ENCODE measurements at places on chromosomes 3 and 15. TPM values are rescaled to one million over a fixed set of nuclear protein-coding genes. Genes with fewer than 3 reads are reported as not detected.

- no peak for DNase-seq
Observed at GRCh38 chr3:30332196-30333021, 274.0 kb upstream of the TGFBR2 start.

DNA sequence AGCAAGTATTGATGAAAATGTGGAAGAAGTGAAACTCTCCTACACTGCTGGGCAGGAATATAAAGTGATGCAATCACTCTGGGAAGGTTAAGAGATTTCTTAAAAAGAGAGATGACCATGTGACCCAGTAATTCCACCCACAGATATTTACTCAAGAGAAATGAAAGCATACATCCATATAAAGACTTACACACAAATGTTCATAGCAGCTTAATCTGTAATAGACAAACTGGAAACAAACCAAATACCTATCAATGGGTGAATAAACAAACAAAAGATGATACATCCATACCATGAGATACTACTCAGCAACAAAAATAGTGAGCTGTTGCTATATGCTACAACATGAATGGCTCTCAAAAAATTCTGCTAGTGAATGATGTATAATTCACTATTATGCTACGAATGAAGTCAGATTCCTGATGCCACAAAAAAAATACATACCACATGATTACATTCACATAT lies 463.3 kb downstream of the MAGI1 start:
- DNase-seq = no peak

DNA sequence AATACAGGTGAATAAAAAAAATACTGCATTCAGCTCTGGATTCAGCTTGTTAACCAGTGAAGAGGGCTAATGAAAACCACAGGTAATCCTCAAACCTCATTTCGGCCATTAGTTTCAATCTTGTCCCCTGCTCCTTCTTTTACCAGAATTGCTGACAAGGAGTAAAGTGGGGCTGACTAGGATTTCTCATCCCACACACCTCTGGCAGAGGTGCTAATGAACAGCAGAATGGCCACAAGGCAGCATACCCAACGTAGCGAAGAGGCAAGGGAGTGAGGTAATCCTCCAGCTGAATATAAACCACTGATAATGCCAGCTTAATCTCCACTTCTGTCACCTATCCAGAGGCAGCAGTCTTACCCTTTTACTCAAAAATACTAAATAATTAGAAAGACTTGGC lies 248.8 kb upstream of the CDIN1 start:
- DNase-seq = no peak

The ACTC1 gene
- total RNA-seq = 2,067 TPM

GRCh38 chr3:187702507-187703033 lies at the start of gene RTP2:
Gene RTP2, minus strand, starts transcription at chr3:187702557. Its CDS starts 429 bp downstream, at chr3:187702128.
- DNase-seq = no peak

- no peak for DNase-seq
Observed at GRCh38 chr3:133512416-133513089, 60.9 kb upstream of the CDV3 start.

DNA sequence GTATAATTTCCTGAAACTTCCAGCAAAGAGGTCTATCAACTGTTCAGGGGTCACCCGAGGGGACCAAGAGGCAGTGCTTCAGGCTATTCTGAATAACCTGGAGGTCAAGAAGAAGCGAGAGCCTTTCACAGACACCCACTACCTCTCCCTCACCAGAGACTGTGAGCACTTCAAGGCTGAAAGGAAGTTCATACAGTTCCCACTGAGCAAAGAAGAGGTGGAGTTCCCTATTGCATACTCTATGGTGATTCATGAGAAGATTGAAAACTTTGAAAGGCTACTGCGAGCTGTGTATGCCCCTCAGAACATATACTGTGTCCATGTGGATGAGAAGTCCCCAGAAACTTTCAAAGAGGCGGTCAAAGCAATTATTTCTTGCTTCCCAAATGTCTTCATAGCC lies 6.8 kb downstream of the GCNT3 start:
- no peak for DNase-seq

The HIGD2B gene
- total RNA-seq = not detected

DNA sequence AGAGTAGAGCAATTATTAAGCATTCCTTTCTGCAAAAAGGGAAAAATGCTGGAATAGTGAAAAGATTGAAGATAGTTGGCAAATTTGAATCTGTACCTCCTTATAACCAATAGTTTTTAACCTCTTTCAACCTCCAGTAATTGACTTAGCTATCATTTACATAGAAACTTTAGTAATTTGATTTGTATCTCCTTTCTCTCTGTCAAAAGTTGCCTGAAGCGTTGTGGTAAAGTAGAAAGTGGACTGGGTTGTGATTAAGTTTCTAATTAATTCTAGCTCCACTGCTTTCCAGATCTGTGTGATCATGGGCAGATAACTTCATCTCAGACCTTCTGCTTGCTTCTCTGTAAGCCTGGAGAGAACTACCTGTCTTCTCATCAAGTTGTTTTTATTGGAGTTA lies 24.8 kb downstream of the GLCE start:
- no peak for DNase-seq

DNA sequence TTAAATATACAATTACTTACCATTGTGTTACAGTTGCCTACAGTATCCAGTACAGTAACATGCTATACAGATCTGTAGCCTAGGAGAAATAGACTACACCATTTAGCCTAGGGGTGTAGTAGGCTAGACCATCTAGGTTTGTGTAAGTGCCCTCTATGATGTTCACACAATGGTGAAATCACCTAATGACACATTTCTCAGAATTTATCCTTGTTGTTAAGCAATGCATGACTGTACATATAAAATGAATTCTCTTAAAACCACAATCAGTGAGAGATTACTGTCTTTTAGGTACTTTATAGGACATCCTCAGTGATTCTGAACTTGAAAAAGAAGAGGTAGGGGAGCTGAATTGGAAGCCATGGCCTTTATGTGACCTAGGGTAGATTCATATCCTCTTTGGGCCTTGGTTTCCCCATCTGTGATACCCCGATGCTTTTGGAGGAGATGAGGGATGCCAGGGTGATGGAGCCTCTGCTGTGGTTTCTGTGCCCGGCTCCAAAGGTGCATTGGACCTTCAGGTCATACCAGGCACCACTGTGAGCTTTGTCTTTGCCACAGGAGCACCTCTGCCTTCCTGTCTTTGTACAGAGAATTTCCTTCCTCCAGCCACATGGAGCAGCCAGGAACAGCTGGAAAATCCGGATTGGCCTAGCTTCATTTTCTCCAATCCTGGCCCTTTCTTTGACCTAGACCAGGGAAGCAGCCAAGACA lies 51.9 kb upstream of the FLNB start:
- no peak for DNase-seq

DNA sequence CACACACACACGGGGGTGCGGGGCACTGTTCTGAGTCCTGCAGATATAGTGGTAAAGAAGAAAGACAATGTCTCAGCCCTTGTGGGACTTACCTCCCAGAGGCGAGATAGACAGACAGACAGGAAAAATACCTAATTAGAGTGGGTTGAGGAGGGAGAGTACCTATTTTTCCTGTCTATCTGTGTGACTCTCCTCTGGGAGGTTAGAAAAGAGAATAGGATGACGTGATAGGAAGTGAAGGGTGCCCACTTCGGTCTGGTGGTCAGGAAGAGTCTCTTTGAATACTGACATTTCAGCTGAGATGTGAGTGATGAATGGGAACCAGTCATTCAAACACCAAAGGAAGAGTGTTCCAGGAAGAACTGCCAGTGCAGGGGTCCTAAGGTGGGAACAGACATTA lies 4.1 kb upstream of the APOD start:
- no peak for DNase-seq

- DNase-seq = no peak
Observed at GRCh38 chr15:81302701-81303109, 21.2 kb downstream of the STARD5 start.

The LSAMP gene
- 7.8 TPM for total RNA-seq

DNA sequence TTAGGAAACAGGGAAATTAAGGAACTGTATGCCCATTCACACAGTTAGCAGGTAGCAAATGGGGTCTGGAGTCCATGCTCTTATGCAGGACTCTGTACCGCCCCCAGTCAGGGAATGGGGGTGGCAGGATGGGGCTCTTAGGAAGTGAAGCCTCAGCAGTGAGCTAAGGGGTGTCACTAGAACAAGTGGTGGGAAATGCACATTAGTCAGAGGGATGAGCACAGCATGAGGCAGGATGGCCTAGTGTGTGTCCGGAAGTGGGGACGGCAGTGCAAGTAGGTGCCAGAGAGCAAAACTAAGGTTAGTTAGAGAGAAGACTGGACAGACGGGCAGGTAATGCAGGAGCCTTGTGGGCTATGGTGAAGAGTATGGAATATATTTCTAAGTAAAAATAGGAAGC lies 60.7 kb downstream of the ST3GAL6 start:
- DNase-seq = no peak

DNA sequence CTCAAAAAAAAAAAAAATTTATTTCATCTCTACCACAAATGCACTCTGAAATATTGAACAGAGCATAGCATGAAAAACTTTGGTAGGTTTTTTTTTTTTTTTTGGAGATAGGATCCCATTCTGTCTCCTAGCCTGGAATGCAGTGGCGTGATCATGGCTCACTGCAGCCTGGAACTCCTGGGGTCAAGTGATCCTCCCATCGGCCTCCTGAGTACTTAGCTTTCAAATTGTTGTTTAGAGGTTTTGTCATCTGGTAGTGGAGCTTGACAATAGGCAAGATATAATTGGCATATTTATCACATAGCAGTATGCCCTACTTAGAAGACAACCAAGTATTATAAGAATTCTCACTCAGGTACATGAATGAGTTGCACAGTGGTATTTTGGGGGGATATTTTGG lies 234.2 kb upstream of the ST8SIA2 start:
- no peak for DNase-seq

DNA sequence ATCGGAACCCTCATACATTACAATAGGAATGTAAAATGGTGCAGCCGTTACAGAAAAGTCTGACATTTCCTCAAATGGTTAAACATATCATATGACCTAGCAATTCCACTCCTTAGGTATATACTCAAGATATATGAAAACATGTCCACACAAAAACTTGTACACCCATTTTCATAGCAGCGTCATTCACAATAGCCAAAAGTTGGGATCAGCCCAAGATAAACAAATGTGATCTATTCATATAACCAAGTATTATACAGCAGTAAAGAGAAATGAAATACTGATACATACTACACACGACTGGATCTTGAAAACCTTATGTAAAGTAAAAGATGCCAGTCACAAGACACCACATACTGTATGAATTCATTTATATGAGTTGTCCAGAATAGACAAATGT lies 102.4 kb downstream of the MSL2 start:
- DNase-seq = no peak

The FAM43A gene
- total RNA-seq = 19.4 TPM

DNA sequence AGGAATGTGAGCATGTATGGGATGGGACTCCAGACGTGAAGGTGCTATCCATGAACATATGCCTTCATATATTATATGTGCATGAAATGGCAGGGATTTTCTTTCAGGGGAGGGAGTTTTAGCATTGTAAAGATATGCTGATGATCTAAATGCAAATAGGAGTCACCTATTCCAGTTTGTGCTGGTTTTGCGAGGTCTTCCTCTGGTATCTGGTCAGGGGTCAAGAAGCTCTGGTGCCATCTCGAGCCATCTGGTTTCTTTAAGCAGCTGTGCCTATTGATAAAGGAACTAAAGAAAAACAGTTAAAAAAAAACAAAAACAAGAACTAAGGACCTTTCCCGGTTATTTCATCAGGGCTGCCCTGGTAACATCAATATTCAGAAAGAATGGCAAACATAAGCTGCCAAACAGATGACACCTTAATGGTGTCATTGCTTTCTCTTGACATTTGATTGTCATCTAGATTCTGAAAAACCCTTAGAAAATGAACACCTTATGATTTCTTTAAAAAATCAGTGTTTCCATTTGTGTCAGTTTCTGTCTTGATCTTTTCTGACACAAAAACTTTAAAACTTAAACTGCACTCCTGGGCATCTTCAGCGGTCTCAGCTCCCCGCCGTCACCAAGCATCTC lies 22.7 kb downstream of the APH1B start:
- DNase-seq = no peak
